ENCODE measurements at places on chromosomes 7 and 10.

DNA sequence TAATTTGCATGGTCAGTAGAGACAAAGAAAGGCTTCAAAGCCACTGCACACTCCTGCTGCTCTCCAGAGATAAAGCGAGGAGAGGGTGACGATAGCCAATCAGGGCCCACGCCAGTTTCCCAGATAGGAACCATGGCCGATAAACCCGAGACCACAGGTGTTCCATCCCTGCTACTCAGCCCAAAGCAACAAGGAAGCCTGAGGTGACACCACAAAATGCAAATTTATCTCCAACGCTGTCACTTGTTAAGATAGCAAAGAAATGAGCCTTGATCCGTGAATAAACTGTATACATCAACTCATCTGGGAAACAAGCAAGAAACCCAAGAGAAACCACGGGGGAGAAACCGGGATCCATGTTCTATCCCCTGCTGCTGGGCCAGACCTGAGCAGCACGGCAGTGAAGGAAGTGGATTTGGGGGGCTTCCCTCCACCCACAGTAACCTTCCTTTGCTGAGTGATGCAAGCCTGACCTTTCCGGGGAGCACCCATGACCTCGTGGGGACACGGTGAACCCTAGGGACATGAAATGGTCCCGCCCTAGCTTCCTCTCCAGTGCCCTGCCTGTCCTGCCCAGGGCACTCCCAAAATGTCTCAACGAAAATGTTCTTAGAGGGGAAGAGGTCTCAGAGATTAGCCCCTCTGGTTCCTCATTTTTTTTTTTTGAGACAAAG is 164.6 kb downstream of the PTPRN2 start:
- DNase-seq, result no peak

DNA sequence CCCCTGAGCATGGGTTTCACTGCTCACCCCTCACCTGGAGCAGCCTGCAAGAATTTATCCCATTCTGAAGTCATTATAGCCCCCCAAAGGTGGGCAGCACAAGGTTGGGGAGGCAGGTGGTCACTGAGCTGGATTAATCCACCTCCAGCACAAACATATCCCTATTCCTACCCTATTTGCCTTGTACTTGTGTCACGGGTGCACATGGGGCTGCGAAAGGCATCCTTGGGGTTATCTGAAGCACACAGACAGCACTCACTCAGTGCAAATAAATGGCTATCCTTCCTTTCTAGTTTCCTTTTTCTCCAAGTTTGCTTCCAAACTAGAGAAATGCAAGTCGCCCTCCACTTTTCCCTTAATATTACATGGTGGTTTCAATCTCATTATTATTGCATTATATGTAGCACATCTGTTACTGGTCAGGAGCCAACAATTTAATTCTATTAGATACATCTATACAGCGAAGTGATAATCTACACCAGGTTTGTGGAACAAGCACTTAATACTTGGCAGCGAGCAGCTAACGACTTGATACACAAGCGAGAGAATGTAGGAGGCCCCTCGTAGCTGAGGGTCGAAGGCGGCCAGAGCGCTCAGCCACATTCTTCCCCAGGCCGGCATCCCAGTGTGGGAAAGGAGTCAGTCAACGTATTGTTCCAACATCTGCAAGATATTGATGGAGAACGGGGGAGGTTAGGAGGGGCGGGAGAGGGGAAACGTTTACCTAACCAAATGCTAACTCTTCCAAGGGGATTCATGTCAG is 121.3 kb upstream of the HABP2 start:
- DNase-seq, result no peak

DNA sequence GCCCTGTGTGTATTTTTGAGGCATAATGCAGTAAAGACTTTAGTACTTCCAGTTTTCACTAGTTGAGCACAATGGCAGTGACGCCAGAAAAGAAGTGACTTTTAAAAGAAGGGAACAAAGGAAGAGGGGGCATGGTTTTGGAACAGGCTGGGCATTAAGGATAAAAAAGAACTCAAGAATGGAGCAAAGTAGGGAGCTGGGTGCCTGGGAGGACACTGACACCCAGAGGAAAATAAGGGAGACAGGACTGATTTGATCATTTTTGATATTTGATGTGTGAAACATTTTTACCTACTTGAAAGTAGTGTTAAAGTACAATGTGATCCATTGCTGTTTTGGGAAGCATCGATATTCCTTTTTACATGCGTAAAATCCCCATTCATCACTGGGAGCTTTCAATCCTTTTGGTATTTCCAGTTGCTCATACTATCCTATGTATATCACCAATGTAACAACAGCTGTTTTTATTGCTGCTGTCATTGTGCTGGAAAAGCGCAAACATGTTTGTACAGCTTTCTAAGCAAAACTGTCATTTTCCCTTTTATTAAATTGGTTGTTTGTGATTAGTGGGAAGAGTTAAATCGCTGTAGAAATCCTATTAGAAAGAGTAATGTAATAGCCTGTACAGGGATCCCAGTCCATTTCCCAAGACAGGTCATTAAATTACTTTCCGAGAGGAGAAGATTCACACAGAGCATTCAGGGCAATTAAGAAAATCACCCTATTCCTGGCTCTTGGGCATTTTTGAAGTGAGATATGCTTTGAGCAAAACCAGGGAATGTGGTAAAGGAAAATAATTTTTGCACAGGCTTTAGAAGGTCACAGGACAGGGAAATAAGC is 85.2 kb downstream of the ADAM12 start:
- DNase-seq, result no peak

DNA sequence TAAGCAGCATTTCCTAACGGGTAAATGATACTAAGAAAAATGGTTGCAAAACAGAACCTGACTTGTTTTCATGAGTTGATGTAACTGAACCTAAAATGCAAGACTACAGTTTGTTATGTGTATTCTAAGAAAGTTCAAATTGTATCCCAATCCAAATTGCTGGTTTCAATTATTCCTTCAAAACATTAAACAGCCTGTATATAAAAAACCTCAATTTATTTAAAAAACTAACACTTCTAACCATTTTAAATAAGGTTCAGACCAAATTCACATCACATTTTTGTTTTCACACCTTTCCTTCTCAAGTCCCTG is 80.9 kb downstream of the LRRC17 start:
- DNase-seq, result no peak
